ENCODE measurements at places on chromosomes 2 and 18.

DNA sequence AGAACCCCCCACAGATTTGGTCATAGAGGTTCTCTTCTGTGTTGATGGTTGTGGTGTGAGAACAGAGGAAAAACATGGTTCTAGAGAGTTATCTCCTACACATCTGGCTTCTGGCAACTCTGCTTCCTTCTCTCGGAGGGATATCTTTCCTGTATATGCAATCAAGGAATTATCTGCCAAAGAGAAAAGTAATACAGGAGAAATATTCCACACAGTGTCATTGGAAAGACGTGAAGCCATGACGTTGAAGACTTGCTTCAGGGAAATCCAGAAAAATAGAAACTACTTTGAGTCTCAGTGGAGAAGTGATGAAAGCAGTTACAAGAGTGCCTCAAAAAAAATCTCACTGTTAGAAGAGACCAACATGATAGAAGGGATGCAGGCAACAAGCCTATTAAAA lies 78.5 kb downstream of the RAB31 start:
- no peak for DNase-seq

DNA sequence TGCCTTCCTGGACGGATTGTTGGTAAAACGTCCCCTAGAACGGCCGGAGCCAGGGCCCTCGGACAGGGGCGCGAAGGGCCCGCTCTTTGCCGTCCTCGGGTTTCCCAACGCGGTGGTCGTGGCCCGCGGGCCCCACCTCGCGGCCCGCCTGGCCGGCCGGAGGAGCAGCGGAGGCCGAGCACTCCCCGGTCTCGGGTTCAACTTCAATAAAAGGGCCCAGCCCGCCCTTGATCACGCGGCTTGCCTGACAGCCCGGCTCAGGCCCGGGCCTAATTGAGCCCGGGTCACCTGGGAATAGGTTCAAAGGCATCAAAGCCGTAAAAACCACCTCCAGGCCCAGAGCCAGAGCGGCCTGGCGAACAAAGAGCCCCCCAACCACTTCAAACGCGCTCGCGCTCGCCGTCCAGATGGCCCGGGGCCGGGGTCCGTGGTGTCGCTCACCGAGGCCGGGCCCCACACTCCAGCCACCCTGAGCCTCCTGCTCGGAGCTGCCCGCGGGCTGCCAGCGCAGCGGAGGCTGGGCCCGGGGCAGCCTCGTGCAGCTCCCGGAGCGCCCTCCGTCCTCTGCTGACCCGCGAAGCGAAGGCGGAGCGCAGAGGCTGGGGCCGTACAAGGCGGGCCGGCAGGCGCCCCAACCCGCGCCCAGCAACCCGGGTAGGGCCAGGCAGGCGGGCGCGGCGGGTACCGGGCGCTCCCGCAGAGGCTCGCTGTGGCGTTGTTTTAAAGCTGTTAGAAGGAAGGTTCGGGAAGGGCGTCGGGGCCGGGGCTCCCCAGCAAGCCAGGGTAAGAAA lies 1.1 kb upstream of the TWIST2 start:
- DNase-seq: no peak

DNA sequence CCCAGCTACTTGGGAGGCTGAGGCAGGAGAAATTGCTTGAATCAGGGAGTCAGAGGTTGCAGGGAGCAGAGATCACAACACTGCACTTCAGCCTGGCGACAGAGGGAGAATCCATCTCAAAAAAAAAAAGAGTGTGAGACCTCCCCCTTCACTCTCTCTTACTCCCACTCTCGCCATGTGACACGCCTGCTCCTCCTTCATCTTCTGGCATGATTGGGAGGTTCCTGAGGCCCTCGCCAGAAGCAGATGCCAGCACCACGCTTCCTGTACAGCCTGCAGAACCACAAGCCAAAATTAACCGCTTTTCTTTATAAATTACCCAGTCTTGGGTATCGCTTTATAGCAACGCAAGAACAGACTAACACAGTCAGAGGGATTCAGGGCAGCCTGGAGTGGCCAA lies 66.3 kb upstream of the CREB1 start:
- DNase-seq: no peak

GRCh38 chr18:77993188-77993981 lies 743.7 kb downstream of the GALR1 start:
- no peak for DNase-seq

DNA sequence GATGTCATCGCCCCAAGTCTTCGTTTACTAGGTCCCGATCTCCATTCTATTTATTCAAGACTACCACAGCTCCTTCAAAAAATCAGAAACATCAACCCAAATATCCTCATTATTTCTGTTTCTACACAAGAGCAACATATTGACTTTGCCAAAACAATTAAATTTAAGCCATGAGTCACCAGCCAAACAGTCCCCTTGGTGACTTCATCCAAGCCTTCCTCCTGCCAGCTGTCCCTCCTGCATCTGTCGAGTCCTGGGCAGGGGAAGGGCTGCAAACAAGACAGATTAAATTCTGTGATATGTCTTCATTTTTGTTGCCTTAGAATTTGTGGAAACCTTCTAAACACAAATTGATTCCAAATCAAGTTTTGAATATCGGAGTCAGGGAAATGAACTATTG lies 110.3 kb downstream of the SP3 start:
- no peak for DNase-seq

- no peak for DNase-seq
Measured at GRCh38 chr2:203690441-203691047, 15.9 kb upstream of the CD28 start.

GRCh38 chr2:232798187-232798586 lies 21.8 kb upstream of the KCNJ13 start:
- DNase-seq: no peak

Measured in activated T-cell treated with anti-CD3 and anti-CD28 coated beads, Interleukin-2, amount 50 U/mL, for 72 hours (primary cell).